ENCODE measurements at places on chromosomes 3 and 15.

GRCh38 chr3:46860810-46861604, 2.2 kb downstream of the MYL3 start:
- no peak for DNase-seq

DNA sequence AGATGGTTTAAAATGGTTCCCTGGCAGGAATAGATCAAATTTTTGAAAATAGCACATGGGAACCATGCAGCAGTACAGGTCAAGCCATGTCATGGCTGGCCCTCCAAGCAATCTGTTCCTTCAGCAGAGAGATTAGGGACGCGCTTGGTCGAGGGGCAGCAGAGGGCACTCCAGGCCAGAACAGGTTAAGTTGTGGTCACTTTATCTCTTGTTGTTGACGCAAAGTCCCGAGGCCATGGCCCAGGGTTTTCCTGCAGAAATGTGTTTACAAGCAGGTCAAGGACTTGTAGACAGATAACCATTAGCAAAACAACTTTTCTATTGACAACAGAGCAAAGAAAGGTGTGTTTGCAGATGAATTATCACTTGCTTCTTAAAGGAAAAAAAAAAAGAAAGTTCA, 570.0 kb upstream of the NR2F2 start:
- no peak for DNase-seq

GRCh38 chr15:71386448-71387236, 271.4 kb downstream of the THSD4 start:
- DNase-seq: no peak

- DNase-seq: no peak
Measured at GRCh38 chr15:39296955-39297354, 283.9 kb upstream of the THBS1 start.

DNA sequence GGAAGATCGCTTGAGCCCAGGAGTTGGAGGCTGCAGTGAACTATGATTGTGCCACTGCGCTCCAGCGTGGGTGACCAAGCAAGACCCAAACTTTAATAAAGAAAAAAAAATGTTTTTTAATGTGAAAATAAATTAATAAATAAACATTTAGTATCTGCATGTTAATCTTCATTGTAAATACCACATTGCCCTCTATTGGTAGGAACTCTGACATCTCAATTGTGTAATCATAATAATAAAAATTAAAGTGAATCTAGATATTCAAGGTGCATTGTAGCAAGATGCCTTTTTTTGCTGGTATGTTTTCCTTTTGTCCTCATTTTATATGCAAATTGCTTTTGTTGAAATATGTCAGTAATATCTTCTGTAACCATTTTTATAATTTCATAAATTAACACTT, 95.0 kb upstream of the LIMD1 start:
- no peak for DNase-seq

GRCh38 chr3:159266779-159267178, 464.9 kb downstream of the MFSD1 start:
- DNase-seq: no peak

DNA sequence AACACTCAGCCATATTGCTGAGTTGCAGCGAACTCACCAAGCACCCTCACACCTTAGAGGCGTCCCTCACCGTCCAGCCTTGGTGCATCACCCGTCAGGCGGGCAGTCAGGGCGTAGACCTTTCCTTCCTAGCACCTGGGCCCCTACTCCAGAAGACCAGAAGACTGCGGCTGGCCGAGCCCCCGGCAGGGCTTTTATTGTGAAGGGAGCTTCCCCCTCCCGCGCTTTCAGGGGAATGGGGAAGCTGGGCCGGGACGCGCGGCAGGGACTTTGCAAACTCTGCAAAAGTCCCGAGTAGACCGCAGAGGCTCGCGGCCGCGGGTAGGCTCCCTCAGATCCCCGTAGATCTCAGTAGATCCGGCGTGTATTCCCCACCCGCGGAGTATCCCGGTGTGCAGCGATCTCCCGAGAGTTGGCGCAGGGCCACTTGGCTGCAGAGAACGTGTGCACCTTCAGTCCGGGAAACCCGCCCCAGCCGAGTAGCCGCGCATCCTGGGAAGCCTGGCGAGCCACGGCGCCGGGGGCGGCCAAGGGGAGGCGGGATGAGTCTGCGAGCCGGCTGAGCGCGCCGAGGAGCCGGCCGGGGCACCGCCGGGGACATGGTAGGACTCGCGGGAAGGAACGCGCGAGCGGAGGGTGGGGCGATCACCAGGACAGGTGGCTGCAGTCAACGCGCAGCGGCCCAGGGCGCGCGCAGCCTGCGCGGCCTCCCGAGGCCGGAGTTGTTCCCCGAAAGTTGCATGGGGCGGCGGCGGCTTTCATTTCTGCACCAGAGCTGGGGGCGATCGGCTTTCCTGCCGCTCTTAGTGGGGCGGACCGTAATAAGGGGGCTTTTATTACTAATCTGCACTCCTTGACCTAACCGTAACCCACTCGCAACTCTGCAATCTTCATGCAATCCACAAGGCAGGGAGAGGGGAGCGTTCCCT, at the start of gene GASK1A:
GASK1A (plus strand) TSS at position 268 of the 929 bp plus-strand sequence; CDS start at position 600, 332 bp downstream.
- no peak for DNase-seq

GRCh38 chr15:31197497-31198414, 96.2 kb upstream of the TRPM1 start:
- no peak for DNase-seq

Measured in activated CD4-positive, alpha-beta T cell treated with anti-CD3 and anti-CD28 coated beads for 24 hours (primary cell).